Eye (tissue), 1 donor: ENCODE measurements at places on chromosomes 1 and 21.

DNA sequence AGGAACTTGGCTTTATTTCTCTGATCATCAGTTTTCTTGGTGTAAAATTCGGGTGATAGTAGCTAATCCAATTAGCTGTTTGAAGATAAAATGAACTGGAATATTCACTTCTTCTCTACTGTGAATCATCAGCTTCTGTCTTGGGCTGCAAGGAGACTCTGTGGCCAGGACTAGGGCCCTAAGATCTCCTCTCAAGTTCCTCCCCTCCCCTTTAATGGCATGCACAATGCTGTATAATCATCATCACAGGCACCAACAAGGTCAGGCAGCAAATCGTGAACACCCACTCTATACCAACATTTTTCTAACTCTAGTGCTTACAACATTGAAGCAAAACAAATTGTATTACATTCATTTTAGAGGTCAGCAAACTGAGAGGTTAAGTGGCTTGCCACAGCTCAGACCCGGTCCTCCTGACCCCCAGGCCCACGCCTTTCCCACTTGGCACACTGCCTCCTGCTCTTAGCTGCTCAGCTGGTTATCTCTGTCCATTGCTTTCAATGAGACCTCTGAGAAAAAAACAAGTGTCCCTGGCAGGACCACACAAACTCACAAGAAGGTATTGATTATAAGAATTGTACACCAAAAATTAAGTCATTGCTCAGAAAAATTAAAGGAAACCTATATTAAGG, 31.8 kb downstream of the LRRC52 start:
- DNase-seq, result no peak

DNA sequence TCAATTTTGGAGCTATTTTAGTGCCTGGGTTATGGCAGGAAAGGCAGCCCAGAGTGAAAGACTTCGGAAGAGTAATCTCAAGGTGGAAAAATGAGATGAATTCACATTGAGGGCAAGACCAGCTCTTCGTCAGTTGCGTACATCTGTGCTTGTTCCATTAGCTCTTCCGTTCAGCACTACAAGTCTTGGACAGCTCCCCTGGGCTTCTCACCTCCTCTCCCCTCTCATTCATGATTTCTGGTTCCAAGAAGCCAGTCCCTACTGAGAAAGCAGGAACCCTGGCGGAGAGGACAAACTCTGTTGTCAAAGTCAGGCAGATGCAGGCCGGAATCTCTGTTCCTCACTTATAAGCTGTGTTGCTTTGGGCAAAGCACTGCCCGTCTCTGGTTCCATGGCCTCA, 76.5 kb downstream of the ACTL8 start:
- peak; percentile 86 for DNase-seq

- peak; percentile 77 for DNase-seq
Measured at GRCh38 chr1:218339267-218339831, 5.8 kb upstream of the TGFB2 start.

- no peak for DNase-seq
Measured at GRCh38 chr1:150083907-150084306, 16.3 kb downstream of the VPS45 start.

- no peak for DNase-seq
Measured at GRCh38 chr21:45862543-45863207, 118.9 kb upstream of the COL6A1 start.

DNA sequence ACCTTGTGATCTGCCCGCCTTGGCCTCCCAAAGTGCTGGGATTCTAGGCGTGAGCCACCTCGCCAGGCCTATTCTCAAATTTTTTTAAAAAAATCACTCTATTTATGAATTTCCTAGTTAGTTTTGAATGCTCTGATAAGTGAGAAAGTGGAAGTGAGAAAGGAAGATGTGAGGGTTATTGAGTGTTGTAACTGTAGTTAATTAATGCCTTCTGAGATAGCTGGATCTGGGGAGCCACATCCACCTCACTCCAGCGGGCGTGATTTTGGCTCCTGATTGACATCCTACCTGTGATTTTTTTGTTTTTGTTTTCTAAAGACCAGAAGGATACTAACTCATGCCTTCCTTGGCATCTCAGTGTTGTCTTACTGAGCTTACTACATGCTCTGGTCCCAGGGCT, 65.6 kb downstream of the ST3GAL3 start:
- no peak for DNase-seq

- DNase-seq, result no peak
Measured at GRCh38 chr1:225815526-225816178, 5.7 kb downstream of the EPHX1 start.

DNA sequence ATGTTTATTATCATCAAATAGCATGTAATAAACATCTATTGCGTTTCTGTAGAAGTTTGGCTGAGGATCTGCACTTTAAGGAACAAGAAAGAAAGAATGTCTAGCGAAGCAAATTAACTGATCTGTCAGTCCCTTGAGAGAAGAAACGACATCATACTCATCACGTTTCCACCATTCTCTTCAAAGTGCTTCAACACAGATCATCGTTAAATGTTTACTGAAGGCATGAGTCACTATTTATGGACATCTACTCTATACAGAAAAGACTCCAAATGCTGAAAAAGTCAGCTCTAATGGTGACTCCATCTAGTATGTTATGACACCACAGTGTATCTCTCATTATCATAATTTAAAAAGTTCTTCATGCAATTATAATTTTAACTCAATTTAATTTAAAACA, 369.1 kb downstream of the RGS7 start:
- peak; percentile 42 for DNase-seq

GRCh38 chr1:60136395-60136794, 62.8 kb upstream of the C1orf87 start:
- DNase-seq, result no peak

GRCh38 chr1:89609781-89610456, 23.0 kb upstream of the LRRC8C start:
- no peak for DNase-seq

DNA sequence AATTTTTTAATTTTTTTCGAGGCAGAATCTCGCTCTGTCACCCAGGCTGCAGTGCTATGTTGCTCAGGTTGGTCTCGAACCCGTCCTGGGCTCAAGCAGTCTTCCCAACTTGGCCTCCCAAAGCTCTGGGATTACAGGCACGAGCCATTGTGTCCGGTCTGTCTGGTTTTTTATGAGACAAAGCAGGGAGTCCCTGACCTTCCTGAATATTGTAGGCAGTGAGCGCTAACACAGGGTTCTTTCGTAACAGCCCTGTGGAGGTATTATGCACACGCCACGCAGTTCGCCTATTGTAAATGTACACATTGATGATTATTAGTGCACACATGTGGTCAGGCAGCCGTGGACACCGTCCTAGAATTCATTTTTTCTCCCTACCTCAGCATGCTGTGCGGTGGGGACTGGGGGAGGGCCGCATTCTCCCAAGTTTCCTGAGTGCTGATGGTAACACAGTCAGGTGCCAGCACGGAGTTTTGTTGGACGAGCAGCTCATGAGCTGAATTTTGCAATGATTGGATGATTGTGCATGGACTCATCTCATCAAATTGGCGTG, 19.6 kb downstream of the SPSB1 start:
- no peak for DNase-seq

DNA sequence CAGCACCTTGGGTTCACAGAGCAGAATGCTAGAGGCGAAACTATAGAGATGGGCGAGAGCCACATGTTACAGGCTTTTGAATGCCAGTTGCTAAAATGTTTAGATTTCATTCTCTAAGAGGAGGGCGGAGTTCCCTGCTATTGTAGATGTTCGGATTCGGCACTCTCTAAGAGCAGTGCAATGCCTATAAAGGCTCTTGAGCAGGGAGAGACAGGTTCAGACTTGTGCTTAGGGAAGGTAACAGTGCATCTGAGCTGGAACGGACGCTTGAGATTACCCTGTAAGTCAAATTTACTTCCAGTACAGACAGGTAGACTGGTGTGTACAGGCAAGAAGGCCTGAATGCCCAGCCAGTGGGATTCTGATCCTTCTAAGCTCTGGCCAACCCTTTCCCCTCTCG, 15.3 kb downstream of the LURAP1 start:
- no peak for DNase-seq

DNA sequence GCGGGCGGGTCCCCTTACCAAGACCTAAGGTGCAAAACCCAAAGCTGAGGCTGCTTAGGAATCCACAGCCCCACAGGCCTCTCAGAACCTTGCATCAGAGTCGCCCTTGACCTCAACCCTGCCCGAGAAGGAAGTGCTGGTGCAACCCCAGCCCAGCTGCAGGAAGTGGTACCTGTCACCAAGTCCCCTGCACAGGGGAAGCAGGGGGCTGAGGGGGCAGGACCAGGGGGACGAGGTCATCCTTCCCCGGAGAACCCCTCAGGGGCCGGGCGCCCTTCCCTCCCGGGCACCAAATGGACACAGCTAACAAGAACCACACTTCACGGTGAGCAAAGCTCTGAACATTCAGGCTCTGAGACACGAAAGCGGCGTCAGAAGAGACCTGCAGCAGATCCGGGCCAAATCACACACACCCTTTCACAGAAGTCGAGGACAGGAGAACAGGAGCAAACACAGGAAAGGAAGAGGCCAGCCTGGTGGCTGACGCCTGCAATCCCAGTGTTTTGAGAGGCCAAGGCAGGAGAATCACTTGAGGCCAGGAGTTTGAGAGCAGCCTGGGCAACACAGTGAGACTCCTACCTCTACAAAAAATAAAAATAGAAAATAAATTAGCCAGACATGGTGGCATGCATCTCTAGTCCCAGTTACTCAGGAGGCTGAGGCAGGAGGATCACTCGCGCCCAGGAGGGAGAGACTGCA, 6.4 kb downstream of the ITGB2 start:
- DNase-seq, result no peak

DNA sequence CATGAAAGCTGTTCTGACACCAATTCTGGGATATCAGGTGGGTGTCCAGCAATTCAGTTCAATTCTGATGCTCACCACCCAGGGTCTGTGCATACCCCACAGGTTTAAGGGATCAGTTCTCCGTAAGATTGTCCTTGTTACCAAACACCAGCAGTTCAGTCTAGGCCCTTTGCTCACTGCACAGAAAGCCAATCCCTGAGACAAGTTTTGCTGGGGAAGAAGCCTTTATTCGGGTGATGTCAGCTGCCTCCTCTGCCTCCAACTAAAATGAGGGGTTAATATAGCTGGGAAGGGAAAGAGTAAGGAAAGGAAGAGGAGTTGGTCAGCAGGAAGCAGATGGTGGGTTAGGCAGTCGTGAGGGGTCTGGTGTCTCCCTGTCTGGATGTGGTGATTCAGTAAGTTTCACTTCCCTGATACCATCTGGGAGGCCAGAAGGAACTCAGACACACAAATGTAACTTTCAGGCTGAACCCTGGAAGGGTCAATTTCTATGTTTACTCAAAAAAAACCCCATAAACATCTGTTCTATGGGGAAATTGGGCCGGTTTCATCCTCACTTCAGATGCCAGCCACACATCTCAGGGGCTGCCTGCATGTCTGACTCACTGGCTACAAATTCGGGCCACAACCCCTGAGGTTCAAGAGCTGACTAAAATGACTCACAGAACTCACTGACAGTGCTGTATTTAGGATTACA, 83.3 kb upstream of the PGBD5 start:
- no peak for DNase-seq

GRCh38 chr1:176696109-176696508, 233.1 kb downstream of the PAPPA2 start:
- no peak for DNase-seq

GRCh38 chr1:162541619-162542141, 19.8 kb upstream of the UAP1 start:
- peak; percentile 15 for DNase-seq
